ENCODE measurements at places on chromosomes 12 and 14.
A peak's percentile ranks its signal among the peaks of the same experiment; 100 is the strongest.

DNA sequence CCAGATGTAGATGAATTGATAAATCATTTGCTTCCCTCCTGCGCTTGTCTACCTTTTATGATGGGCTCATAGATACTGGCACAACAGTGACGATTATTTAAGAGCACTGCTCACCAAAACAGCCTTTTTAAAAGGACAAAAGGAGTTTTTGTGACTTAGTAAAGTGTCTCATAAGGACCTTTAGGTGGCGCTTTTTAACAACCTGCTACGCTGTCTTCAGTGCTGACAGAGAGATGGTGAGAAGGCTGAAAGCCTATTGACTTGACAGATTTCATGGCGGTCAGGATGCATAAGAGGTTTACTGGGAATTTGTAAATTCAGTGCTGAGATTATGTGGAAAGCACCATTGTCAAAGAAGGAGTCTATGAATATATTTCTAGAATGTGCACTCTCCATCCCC, 87.6 kb downstream of the SLC15A5 start:
- DNase-seq: no peak

- no peak for DNase-seq
These were observed 13.3 kb upstream of the KLHDC2 start for GRCh38 chr14:49754570-49755097.

- DNase-seq: no peak
These were observed 41.8 kb upstream of the CCDC196 start for GRCh38 chr14:66444271-66444927.

DNA sequence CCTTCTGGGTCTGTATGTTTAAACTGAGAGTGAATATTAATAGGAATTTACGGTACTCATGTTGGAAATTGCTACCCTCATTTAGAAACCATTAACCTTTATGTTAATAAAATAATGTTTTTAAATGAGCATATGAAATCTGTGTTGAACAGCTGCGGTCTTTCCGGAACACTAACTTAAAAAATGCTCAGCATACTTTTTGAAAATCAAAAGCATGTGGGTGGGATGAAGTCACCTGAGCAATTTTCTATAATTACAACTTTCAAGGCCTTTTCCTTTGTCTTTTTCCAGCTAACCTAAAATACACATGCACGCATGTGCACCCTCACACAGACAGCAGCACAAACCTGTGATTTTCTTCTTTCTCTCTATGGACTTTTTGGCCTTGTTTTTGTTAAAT, 39.8 kb downstream of the BORCS5 start:
- no peak for DNase-seq

DNA sequence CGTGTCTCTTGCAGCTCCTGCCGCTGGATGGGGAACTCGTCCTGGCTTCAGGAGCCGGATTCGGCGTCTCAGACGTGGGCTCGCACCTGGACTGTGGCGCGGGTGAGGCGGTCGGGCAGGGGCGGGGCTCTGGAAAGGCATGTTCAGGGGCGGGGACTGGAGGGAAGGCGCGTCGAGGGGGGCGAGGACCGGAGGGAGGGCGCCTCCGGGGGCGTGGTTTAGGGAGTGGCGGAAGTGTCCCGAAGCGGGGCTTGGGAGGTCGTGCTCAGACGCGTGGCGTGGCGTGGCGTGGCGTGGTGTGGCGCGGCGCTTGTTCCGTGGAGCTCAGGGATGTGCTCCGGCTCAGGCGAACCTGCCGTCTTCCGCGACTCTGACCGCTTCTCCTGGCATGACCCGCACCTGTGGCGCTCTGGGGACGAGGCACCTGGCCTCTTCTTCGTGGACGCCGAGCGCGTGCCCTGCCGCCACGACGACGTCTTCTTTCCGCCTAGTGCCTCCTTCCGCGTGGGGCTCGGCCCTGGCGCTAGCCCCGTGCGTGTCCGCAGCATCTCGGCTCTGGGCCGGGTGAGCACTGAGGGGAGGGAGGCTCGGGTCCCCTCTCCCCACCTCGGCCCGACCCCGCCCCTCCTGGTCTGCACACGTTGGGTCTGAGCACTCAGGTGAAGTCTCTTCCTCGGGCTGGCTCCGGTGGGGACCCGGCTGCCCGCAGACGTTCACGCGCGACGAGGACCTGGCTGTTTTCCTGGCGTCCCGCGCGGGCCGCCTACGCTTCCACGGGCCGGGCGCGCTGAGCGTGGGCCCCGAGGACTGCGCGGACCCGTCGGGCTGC, 6.2 kb downstream of the AMN start:
- peak; percentile 50 for DNase-seq

Measured in stimulated activated CD8-positive, alpha-beta memory T cell treated with anti-CD3 and anti-CD28 coated beads, Interleukin-2, amount 100 ng/mL, for 1 hour (primary cell).